ENCODE measurements at places on chromosomes 6 and 20.

DNA sequence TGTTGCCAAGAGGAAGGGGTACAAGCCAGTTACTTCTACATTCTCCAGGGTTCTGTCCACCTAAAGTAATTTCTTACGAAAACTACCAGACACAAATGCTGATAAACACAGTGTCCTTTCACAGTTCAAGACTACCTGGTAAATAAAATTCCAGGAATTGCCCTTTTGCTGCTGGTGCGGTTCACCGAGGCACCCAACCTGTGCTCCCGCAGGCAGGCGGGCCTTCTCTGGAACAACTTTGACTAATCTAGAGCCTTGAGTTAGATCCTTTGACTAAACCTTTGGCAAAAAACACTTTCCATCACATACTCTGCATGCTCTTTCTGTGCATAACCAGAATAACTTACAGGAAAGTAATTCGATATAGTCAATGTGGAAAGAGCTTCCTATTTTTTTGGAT, 107.0 kb downstream of the HUS1B start:
- DNase-seq = no peak

GRCh38 chr6:45132658-45133294, 195.4 kb upstream of the RUNX2 start:
- no peak for DNase-seq

DNA sequence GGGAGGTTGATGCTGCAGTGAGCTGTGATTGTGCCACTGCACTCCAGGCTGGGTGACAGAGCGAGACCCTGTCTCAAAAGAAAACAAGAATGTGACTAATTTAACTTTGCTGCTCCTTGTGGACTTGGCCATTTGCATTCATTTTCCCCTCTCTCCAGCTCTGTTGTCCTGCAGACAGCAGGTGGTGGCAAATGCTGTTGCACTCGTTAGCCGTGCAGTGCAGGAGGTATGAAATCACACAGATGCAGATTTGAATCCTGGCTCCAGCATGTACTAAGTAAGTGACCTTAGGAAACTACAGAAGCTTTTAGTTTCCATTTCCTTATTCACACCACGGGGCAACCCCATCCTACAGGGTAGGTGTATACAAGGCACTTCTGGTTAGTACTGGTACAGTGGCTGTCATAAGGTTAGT, 9.6 kb upstream of the BEND3 start:
- DNase-seq = no peak

DNA sequence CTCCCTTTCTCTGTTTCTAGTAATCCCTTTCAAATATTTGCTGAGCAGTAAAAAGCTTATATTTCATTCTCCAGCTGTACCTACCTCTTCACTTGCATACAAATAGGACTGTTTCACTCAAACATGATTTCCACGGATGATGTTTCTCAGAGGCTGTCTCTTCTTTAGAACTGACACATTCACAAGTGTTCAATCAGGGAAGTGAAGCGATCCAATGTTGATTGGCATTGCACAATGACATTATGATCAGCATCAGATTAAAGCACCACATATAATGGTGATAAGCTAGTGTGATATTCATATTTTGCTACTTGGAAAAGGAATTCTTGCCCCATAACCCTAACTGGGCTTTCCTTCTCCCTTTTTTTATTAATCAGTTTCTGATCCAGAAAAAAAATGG, 681.8 kb downstream of the TBC1D32 start:
- no peak for DNase-seq

GRCh38 chr6:157205473-157206358, 117.6 kb downstream of the TMEM242 start:
- no peak for DNase-seq

- DNase-seq = peak; percentile 77
Observed at GRCh38 chr6:73032586-73032985, 192.7 kb downstream of the KHDC1L start.

- no peak for DNase-seq
Observed at GRCh38 chr6:44935693-44936300, 392.3 kb upstream of the RUNX2 start.

DNA sequence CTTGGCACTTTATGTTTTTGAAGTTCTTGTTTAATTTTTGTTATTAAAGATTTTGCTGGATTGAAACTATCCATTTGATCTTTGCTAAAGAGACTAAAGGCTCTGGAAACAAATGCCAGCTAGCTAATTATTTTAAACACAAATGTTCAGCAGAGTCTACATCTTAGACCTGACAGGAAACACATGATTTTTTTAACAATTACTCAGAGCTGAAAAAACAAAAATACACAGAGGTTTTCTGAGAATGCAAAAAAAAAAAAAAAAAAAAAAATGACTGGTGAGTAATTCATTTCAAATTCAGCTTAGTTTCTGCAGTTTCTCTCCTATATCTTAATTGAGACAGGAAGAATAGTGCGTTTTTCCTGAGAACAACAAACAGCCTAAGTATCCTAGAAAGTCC, 448.0 kb downstream of the TENT5A start:
- DNase-seq = no peak

All from Panc1 (cell line).